Hepatic stellate cell (primary cell): ENCODE measurements at places on chromosomes 5 and 9.

DNA sequence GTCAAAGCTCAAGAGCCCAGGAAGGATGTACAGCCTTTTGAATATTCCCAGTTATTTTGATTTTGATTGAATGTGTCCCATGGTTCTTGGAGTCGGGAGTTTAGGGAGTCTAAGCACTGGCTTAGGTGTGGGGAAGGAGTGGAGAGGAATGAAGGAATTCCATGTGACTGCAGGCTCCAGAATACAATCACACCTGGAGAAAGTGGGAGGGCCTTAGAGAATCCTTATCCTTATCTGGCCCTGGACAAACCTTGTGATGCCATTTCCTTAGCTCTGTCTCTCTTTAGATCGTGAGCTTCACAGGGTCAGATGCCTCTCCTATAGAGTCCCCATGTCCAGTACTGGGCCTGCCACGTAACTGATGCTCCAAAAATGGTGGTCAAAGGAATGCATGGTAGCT is 4.2 kb upstream of the EEIG1 start:
- no peak for DNase-seq

DNA sequence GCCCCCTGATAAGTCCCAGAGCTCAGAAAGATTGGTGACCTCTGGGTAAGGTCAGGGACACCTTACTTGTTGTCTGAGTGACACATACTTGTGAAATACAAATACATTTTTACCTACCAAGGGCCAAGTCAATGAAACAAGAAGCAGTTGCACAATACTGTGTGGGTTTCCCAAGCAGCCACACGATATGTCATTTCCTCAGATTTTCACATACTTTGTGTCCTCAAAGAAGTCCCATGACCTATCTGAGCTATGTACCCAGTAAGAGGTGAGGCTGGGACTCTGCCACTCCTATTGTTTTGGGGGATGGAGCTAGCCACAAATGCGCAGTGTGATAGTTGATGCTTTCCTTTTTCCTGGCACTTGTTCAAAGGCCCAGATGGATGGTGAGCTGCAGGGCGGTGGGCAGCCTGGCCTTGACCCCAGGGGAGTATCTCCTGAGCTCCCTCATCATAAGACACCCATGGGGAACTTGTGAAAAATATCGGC is 4.8 kb upstream of the SLC25A51 start:
- no peak for DNase-seq

- no peak for DNase-seq
Measured at GRCh38 chr5:61254969-61255555, 77.0 kb upstream of the ZSWIM6 start.

DNA sequence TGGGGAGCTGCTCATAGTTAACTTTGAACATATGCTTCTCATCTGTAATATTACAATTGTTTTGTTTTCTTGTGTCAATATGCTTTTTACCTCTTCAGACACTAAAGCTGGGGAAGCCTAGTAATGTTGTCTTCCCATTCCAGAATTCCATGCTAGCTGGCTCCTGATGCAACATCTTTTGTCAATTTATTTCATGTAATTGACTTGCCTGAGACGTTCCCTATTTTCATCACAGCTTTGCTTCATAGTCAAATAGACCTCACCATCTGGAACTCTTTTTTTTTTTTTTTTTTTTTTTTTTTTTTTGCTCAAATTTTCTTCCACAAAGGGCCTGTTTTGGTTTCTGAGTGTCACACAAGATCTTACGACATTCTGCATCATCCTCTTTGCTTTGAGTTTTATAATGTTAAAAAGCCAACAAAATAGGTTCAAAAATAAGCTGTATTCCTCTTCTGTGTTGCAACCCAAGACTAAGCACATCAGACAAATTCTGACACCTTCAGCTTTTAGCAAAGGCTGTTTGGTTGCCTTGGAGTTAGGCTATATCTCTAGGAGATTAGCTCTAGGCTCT is 235.2 kb downstream of the NR3C1 start:
- no peak for DNase-seq

GRCh38 chr5:73394610-73395009 is 54.0 kb downstream of the FOXD1 start:
- DNase-seq = no peak

GRCh38 chr9:79617395-79617794 is 45.6 kb downstream of the TLE4 start:
- no peak for DNase-seq
